ENCODE measurements at places on chromosomes 5 and 9. TPM values are rescaled to one million over a fixed set of nuclear protein-coding genes. Genes with fewer than 3 reads are reported as not detected.

CLIC3 gene
- polyA plus RNA-seq, result 3.9 TPM

WDR38 gene
- polyA plus RNA-seq, result 0.15 TPM

NR4A3 gene
- polyA plus RNA-seq, result 1.6 TPM

PCDHGA3 gene
- polyA plus RNA-seq, result 5.9 TPM

SHB gene
- polyA plus RNA-seq, result 7.8 TPM

PRDM9 gene
- not detected for polyA plus RNA-seq

F12 gene
- 0.29 TPM for polyA plus RNA-seq

SARDH gene
- polyA plus RNA-seq, result 0.29 TPM

ZFP37 gene
- polyA plus RNA-seq, result 0.34 TPM

GRM6 gene
- polyA plus RNA-seq, result 0.04 TPM

PFN3 gene
- polyA plus RNA-seq, result not detected

PAPPA gene
- 2.5 TPM for polyA plus RNA-seq

ZNF366 gene
- polyA plus RNA-seq, result 2.1 TPM

ABO gene
- 0.43 TPM for polyA plus RNA-seq

MXD3 gene
- 2.5 TPM for polyA plus RNA-seq

TCF7 gene
- polyA plus RNA-seq, result 1.6 TPM

PGM5 gene
- 41.4 TPM for polyA plus RNA-seq

TAF11L5 gene
- not detected for polyA plus RNA-seq

IL3 gene
- polyA plus RNA-seq, result not detected

C9orf50 gene
- polyA plus RNA-seq, result not detected

UIMC1 gene
- 27.3 TPM for polyA plus RNA-seq

SCGB3A2 gene
- not detected for polyA plus RNA-seq

SH3GL2 gene
- polyA plus RNA-seq, result 1.3 TPM

NELFB gene
- polyA plus RNA-seq, result 31.4 TPM

ADAMTS19 gene
- polyA plus RNA-seq, result not detected

SLC9A3 gene
- polyA plus RNA-seq, result 0.82 TPM

DRD1 gene
- polyA plus RNA-seq, result not detected

SLC34A3 gene
- not detected for polyA plus RNA-seq

EGR1 gene
- polyA plus RNA-seq, result 13.9 TPM

ACOT12 gene
- polyA plus RNA-seq, result not detected

SGCD gene
- polyA plus RNA-seq, result 22.6 TPM

MPDZ gene
- 19.5 TPM for polyA plus RNA-seq

Data from heart left ventricle (tissue), 16 donors.